ENCODE measurements at places on chromosomes 2 and 18. TPM values are rescaled to one million over a fixed set of nuclear protein-coding genes. Genes with fewer than 3 reads are reported as not detected.

SCN7A gene
- polyA plus RNA-seq = 12.9 TPM

NPHP1 gene
- 4.4 TPM for polyA plus RNA-seq

LAMA1 gene
- polyA plus RNA-seq = not detected

ALK gene
- polyA plus RNA-seq = not detected

IL36B gene
- polyA plus RNA-seq = not detected

ATOH8 gene
- polyA plus RNA-seq = 35.2 TPM

CAVIN2 gene
- polyA plus RNA-seq = 38.6 TPM

DYNAP gene
- polyA plus RNA-seq = not detected
